Fibroblast of villous mesenchyme (primary cell): ENCODE measurements at places on chromosomes 6 and 20. TPM values are rescaled to one million over a fixed set of nuclear protein-coding genes. Genes with fewer than 3 reads are reported as not detected.
A peak's percentile ranks its signal among the peaks of the same experiment; 100 is the strongest.

DNA sequence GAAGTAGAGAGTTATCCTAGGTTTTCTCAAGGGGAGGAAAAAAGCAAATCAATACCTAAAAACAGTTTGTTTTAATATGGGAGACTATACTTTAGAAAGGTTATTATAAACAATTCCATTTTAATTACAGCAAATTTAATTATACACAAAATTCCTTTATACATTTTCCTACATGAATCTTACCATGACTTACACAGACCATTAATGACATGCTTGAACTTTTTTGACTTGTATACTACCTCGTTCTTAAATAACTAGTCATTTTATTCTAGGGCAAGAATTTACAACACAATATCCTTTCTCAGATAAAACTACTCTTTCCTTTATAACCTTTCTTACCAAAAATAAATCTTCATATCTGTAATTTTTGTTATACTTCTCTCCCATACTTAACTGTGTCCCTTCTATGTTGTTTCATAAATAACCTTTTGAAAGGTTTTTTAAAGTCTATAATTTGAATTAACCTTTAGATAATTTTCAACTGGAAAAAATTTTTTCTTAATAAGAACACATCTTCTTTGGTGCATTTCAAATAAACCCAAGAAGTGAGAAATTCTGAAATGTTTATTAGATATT is 729.4 kb downstream of the TENT5A start:
- peak; percentile 3 for DNase-seq

GRCh38 chr20:52744441-52744840 is 227.7 kb upstream of the TSHZ2 start:
- no peak for DNase-seq

DNA sequence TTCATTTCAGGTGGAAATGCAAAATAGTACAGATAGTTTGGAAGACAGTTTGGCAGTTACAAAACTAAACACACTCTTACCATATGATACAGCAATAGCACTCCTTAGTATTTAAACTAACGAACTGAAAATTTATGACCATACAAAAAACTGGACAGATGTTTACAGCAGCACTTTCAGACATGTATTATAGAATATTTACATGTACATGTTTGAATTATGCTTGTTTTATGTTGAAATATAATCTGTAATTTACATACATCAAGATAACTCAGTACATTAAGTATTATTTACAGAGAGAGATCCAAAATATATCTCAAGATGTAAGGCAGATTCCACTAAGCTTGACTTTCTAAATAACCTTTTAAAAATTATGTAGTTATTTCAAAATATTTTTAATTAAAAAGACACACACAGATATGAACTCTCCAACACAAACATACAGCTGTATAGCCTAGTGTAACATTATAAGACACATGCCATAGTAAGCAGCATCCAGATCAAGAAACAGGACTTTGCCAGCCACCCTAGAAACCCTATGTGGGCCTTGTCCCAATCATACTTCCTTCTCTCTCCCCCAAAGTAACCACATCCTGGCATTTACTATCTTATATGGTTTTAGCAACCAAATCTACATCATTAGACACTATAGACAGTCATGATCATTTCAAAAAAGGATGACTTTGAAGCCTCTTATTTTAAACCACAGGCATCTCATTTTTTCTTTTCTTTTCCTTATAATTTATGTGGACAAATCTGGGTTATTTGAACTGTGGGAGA is 82.2 kb downstream of the MAN1A1 start:
- DNase-seq: no peak

DNA sequence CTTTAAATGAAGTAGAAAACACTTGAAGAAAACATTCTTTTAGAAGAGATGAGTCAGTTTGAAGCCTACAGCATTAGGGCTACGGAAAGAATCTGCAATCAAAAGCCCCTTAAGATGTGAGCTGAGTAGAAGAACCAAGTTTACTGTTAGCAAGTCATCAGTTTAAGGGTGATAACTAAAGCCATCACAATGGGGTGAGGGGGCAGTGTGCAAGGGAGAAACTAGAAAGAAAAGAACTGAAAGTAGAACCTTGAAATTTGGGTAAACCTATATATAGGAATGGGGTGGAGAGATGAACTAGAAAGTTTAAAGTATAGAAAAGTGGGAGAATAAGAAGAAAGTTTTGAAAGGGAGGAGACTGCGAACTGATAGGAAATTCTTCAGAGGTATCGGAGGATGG is 212.9 kb downstream of the COL19A1 start:
- DNase-seq: no peak

GRCh38 chr20:47878601-47879027 is 93.3 kb upstream of the SULF2 start:
- DNase-seq: no peak

DNA sequence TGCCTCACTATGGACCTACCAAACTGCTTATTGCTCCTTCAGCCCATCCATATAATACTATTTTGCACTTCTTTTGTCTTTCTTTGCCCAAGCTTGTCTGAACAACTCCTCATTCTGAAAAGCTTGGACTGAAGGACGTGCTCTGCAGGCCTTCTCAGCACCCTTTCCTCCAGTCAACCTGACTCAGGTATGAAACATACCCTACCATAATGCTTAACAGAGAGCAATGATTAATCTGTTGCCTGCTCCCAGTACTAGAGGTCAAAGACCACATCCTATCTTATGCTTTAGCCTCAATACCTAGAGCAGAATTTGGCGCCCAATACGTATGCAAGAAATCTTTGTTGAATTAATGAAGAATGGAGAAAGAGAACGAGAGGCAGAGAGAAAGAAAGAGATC is 55.2 kb downstream of the ATXN1 start:
- DNase-seq: no peak

SLC35D3 gene
- total RNA-seq: not detected in 2 replicates

DNA sequence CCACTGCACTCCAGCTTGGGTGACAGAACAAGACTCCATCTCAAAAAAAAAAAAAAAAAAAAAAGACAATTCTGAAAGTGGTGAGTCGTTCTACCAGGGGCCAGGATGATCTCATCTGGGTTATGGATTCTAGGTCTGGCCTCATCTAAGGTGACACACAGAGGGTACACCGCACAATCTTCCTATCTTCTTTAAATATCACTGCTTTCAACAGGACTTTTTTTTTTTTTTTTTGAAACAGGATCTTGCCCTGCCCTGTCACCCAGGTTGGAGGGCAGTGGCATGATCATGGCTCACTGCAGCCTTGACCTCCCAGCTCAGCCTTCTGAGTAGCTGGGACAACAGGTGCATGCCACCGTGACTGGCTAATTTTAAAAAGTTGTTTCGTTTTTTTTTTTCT is 67.7 kb downstream of the SLC16A10 start:
- DNase-seq: no peak

DNA sequence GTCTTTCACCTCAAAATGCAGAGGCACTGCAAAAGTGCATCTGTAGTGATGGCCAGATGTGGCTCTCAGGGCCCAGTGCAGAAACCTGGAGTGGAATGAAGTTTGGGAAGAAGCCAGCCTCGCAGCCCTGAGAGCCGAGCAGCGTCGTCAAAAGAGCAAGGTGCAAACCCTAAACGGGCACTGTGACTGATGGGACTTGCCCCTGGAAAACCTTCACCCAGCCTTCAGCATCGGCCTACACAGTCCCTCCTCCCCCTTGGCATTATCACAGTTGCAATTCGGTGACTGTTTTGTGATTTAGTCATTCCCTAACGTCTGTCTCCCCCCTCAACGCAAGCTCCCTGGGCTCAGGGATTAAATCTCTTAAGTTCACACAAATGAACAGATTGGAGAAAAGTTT is 38.6 kb downstream of the TAF4 start:
- no peak for DNase-seq

ZC2HC1B gene
- total RNA-seq: not detected in 2 replicates

GRCh38 chr20:48740292-48740649 is 87.5 kb downstream of the PREX1 start:
- no peak for DNase-seq

DNA sequence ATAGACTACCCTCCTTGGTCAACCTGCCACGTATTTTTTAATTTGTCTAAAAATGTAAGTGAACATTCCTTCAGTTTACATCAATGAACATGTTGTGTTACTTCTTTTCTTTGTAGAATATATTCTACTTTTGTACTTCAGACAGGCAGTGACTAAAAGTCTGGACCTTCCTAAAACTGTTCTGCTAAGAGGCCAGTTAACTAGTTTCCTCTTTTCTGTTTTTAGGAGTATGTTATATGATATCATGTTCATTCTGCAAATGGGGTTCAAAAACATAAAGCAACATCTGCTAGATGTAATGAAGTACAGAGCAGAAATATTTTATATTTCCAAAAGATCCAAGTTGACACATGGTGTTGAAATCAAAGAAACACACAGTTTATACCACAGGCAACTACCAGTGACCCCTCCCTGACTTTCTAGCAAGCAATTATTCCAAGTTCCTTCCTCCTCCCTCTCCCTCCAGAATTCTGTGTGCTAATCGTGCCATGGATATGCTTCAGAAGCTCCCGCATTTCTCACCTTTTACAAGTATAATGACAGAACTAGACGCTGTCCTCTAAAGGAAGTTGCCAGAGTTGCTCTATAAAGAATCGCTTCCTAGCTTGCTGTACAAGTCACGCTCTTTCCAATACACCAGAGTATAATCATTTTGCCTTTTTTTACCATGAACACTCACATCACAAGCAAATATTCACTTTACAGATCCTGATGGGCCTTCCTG is 64.7 kb downstream of the ARHGAP18 start:
- peak; percentile 50 for DNase-seq

GRCh38 chr6:63533026-63533425 is 39.3 kb upstream of the LOC128125822 start:
- DNase-seq: no peak

DNA sequence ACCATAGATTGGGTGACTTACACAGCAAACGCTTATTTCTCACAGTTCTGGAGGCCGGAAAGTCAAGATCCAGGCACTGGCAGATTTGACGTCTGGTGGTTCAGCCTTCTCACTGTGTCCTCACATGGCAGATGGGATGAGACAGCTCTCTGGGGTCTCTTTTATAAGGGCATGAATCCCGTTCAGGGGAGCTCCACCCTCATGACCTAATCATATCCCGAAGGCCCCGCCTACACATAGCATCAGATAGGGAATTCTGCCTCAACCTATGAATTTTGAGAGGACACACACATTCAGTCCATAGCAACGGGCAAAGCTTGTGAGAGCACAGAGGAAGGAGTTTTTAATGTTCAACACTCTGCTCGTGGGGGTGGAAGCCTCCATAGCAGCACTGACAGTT is 27.5 kb downstream of the DAAM2 start:
- no peak for DNase-seq

WFDC5 gene
- not detected in 2 replicates for total RNA-seq
